Heart left ventricle (tissue), 16 donors: ENCODE measurements at places on chromosomes 13 and 19. TPM values are rescaled to one million over a fixed set of nuclear protein-coding genes. Genes with fewer than 3 reads are reported as not detected.

DNA sequence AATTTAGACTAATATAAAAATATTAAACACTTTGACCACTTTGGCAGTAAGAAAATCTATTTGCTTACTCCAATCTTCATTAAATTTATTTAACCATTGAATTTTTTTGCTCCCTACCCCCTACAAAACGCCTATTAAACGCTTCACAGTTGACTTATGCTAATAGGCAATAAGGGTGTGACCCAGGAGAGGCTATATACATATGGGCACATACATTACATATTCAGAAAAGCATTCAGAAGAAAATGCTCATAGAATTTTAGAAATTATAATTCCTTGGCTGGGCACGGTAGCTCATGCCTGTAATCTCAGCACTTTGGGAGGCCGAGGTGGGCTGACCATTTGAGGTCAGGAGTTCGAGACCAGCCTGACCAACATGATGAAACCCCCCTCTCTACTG lies 95.6 kb upstream of the STARD13 start:
- no peak overlapping the region for H3K4me3 ChIP-seq
- H3K27me3 ChIP-seq, result no peaks in the 10 kb centered on the region
- H3K27ac ChIP-seq, result no peak overlapping the region
- no peaks in the 10 kb centered on the region for H3K36me3 ChIP-seq
- DNase-seq, result no peak

- H3K36me3 ChIP-seq, result no peaks in the 10 kb centered on the region
- DNase-seq, result peak; percentile 91
- no peak overlapping the region for H3K27ac ChIP-seq
- H3K4me3 ChIP-seq, result peak overlapping the region; percentile 21
Measured at GRCh38 chr19:54164369-54165068, 5.0 kb upstream of the LENG1 start.

DNA sequence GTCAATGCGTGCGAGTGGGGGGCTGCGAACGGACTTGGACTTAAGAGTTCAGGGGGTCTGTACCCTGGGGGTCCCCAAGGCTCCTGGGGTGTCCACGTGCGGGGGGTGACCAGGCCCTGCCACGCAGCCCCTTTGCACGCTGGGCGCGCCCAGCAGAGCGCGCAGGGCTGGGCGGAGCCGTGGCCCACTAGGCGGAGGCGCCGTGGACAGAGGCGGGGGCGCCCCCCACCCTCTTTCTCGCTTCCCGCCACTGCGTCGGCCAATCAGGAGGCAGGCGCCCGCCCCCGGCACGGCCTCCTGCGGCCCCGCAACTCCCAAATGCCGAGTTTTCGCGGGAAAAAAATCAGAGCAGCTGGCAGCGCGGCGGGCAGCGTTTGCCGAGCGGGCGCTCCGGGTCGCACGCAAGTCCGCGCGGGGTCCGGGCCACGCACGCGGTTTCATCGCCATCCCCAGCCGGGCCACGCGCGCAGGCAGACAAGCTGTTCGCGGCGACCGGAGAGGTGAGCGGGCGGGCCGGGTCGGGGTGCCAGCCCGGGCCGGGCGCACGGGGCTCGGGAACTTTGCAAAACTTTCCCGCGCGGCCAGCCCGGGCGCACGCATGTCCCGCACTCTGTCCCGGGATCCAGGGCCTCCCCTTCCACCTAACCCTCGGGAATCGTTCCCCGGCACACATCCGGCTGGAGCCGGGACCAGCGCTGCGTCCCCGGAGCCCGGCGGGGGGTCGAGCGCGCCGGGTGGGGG lies at the start of gene UHRF1:
Gene UHRF1, plus strand, starts transcription at position 346 of the 741 bp plus-strand sequence. CDS start 1,385 bp downstream, outside the sequence.
- H3K27ac ChIP-seq, result no peak within 1 kb of the TSS
- peaks cover 4% of the 10 kb centered on the region for H3K4me1 ChIP-seq
- H3K4me3 ChIP-seq, result peak within 1 kb of the TSS; percentile 93
- DNase-seq, result no peak

GRCh38 chr13:99963816-99964339 lies 7.7 kb downstream of the ZIC5 start:
- no peak for DNase-seq
- H3K4me1 ChIP-seq, result peaks cover 4% of the 10 kb centered on the region
- H3K27me3 ChIP-seq, result peaks cover 100% of the 10 kb centered on the region
- no peaks in the 10 kb centered on the region for H3K36me3 ChIP-seq
- no peak overlapping the region for H3K4me3 ChIP-seq

DNA sequence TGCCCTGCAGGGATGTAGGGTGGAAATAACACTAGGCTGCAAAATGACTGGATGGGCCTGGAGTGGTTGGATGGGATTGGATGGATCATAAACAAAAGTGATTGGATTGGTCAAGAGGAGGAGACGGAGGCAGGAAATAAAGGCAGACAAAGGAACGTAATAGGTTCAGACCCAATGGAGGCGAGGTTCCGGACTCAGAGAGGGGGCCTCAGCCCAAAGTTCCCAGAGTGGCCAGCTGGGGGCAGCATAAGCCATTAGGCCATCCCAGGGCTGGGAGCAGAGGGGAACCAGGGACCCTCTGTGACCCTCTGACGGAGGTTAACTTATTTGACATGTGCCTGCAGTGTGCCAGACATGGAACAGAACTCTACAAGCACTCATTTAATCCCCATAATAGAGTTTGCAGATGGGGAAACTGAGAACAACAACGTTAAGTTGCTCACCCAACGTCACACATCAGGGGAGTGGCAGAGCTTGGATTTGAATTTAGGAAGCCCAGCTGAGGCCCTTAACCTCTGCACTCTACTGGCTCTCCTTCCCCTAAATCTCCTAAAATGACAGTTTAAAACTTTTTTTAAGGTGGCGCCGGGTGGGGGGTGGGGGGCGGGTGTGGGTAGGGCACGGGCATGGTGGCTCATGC lies 15.3 kb upstream of the MAP1S start:
- no peak overlapping the region for H3K27ac ChIP-seq
- H3K27me3 ChIP-seq, result peaks cover 5% of the 10 kb centered on the region
- H3K4me1 ChIP-seq, result no peaks in the 10 kb centered on the region
- DNase-seq, result peak; percentile 56
- H3K36me3 ChIP-seq, result no peaks in the 10 kb centered on the region

DNA sequence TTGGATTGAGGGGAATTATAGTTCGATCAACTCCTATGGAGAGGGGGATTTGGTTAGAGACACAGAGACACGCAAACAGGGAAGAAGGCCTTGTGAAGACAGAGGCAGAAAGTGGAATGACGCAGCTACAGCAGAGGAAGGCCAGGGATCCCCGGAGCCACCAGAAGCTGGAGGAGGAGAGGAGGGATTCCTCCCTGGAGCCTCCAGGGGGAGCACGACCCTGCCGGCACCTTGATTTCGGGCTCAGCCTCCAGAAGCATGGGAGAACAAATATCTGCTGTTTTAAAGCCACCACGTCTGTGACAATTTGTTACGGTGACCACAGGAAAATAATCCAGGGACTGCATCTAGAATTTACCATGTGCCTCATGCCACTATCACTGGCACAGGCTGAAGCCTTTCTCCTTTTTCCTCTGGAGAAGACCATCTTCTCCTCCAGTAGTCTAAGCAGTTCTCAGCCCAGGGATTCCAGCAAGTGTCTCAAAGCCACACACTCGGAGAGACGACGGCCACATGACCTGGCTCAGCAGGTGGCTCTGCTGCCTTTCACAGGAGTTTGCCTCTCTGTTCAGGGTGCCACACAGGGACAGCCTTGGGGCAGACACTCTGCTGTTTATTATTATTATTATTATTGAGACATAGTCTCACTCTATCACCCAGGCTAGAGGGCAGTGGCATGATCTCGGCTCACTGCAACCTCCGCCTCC lies 39.9 kb upstream of the CCNE1 start:
- DNase-seq, result peak; percentile 46
- H3K4me1 ChIP-seq, result no peaks in the 10 kb centered on the region
- H3K27me3 ChIP-seq, result no peaks in the 10 kb centered on the region
- no peak overlapping the region for H3K4me3 ChIP-seq
- no peak overlapping the region for H3K27ac ChIP-seq
- no peaks in the 10 kb centered on the region for H3K36me3 ChIP-seq

- no peak overlapping the region for H3K4me3 ChIP-seq
- peaks cover 12% of the 10 kb centered on the region for H3K4me1 ChIP-seq
- no peaks in the 10 kb centered on the region for H3K27me3 ChIP-seq
- no peaks in the 10 kb centered on the region for H3K36me3 ChIP-seq
- no peak for DNase-seq
Measured at GRCh38 chr13:50026788-50027473, 11.7 kb downstream of the KCNRG start.

DNA sequence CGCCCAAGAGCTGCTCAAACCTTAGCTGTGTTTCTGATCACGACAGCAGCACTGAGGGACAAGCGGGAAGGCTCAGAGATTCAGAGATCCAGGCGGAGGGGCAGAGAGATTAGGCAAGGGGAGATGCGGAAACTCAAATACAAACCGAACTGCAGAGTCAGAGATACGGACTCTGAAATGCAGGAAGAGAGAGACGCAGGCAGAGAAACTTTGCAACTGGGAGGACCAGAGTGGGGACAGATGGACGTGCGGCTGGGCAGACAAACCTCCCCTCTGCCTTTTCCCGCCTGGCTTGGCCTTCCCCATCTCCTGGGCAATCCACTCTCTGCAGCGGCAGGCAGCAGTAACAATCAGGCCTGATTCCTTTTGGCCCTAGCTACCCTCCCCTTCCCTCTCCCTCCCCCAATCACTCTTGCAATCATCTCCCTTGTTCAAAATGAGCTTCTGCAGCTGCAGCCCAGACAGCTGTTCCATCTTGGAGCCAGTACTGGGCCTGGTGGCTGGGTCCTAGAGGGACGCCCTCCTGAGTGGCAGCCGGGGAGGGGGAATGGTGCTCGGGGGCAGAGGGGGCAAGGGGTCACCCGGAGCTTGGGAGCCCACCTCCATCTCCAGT lies 29.7 kb downstream of the OLFM2 start:
- no peak overlapping the region for H3K4me3 ChIP-seq
- H3K4me1 ChIP-seq, result no peaks in the 10 kb centered on the region
- no peak for DNase-seq
- H3K27ac ChIP-seq, result no peak overlapping the region
- peaks cover 28% of the 10 kb centered on the region for H3K27me3 ChIP-seq

DNA sequence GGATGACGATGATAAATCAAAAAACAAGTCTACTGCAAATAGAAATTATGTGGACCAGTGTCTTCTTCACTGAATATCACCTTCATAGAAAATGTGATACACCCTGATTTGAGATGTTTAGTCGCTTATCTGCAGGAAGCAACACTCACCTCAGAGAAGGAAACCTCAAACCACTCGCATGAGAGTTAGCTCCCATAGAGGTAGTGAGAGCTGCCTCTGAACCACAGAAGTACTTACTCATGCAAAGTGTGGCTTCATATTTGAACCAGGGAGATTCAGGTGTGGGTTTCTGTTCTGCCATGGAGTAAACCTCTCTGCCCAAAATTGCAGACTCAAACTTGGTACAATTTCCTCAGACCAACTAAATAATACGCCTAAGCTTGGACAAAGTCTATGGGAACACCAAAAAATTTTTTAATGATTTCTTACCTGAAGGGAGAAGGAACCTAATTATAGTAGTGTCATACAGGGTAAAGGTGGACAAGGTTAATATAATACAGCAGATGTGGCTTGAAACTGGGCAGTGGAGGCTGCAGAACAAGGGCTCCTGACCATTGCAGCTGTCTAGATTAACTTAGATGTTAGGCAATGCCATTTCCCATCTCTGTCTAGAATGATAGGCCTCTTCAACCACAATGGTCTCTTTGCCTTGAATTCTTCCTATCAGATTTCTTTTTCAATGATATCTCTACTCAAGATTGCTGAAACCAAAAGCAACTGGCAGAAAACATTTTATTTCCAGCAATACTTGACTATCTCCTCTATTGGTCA lies 29.6 kb upstream of the RCBTB2 start:
- H3K27me3 ChIP-seq, result no peaks in the 10 kb centered on the region
- no peak overlapping the region for H3K4me3 ChIP-seq
- no peaks in the 10 kb centered on the region for H3K36me3 ChIP-seq
- no peak for DNase-seq

DNA sequence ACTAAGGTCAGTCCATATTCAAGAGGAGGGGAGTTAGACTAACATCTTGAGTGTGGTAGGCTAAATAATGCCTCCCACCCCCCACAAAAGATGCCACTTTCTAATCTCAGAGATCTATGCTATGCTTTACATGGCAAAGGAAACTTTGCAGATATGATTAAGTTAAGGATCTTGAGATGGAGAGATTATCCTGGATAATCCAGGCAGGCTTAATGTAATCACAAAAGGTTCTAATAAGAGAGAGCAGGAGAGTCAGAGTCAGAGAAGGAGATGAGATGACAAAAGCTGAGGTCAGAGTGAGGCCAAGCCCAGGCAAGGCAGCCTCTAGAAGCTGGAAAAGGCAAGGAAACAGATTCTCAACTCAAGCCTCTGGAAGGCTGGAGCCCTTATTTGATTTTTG lies 1011.6 kb downstream of the PCDH9 start:
- no peak overlapping the region for H3K27ac ChIP-seq
- DNase-seq, result no peak
- H3K4me3 ChIP-seq, result no peak overlapping the region
- H3K27me3 ChIP-seq, result no peaks in the 10 kb centered on the region
- H3K36me3 ChIP-seq, result no peaks in the 10 kb centered on the region

GRCh38 chr19:5679289-5680083 lies 830 bp downstream of the MICOS13 start:
- no peaks in the 10 kb centered on the region for H3K27me3 ChIP-seq
- peak overlapping the region; percentile 81 for H3K4me3 ChIP-seq
- DNase-seq, result no peak
- H3K27ac ChIP-seq, result peak overlapping the region; percentile 94
- peaks cover 12% of the 10 kb centered on the region for H3K4me1 ChIP-seq

- no peak for DNase-seq
- H3K4me1 ChIP-seq, result no peaks in the 10 kb centered on the region
- H3K27me3 ChIP-seq, result no peaks in the 10 kb centered on the region
- no peak overlapping the region for H3K4me3 ChIP-seq
- H3K36me3 ChIP-seq, result no peaks in the 10 kb centered on the region
Measured at GRCh38 chr13:42762917-42763316, 18.5 kb upstream of the FAM216B start.

DNA sequence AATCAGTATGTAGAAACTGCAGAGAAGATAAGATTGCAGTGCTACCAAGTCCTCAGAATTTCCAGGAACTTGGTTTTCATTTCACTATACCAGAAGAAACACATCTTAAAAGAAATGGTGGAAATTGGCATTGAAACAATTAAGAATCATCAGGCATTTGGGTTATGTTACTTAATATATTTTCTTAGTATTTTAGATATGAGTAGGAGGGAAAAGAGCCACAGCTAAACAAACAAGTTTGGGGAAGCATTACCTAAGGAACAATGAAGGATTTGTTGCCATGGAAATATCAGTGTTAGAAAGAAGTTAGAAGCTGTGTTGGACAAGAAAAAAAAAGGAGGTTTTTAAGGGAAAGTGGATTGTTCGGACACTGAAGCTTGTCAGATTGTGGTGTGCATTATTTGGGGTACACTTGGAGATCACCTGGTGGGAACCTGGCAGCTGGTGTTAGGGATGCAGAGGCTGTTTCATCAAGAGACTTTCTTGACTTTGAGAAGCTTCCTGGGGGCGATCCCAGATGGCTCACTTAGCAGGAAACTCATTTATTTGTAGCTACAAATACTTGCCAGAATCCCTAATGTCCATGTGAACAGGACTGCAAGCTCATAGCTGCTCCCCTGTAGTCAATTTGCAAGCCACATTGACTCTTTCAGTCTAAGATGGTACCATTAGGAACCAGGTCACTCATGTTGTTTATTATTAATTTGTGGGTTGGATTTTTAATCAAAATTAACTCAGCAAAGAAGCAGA lies 246.7 kb downstream of the RFC3 start:
- DNase-seq, result no peak
- H3K4me3 ChIP-seq, result no peak overlapping the region
- no peaks in the 10 kb centered on the region for H3K4me1 ChIP-seq
- H3K27me3 ChIP-seq, result no peaks in the 10 kb centered on the region
- H3K36me3 ChIP-seq, result no peaks in the 10 kb centered on the region

The ATP4A gene
- total RNA-seq, result not detected

The GPR183 gene
- total RNA-seq, result 1.8 TPM

The PRDX2 gene
- total RNA-seq, result 1,159 TPM

The ELAVL3 gene
- total RNA-seq, result not detected
